Forelimb muscle (tissue), 1 donor: ENCODE measurements at places on chromosomes 5 and 9.

- no peak for DNase-seq
Observed at GRCh38 chr5:74608736-74609601, 31.6 kb downstream of the ENC1 start.

DNA sequence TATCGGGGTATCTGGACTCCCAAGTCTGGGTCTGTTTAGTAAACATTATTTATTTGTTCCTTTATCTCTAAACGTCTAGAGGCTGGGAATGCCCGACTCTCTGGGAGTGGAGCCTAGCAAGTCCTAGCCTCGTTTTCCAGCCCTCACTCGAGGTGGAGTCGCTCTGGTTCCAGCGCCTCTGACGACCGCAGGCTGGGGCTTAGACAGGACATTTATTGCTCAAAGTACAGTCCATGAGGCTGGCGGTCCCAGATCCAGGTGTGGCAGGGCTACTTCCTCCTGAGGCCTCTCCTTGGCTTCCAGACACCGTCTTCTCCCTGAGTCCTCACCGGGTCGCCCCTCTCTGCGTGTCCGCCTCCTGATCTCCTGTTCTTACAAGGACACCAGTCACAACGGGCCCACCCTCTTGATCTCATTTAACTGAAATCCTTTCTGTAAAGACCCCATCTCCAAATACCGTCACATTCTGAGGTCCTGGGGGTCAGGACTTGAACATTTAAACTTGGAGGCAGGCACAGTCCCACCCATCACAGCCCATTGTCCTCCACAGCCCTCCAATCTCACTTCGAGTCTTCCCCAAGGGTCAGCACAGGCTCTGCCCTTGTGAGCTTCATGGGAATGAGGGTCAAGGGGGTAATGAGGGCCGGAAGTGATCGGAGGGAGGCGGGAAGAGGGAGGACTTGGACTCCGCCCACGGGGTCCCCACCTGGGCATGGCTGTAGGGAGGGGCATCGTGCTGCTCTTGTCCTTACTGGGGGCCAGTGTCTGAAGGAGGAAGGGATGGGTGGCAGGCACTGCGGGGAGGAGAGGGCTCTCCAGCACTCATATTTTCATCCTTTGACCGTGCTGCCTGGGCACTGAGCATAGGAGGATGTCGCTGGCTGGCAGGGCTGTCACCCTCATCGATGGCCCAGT, 12.2 kb upstream of the CLPTM1L start:
- no peak for DNase-seq

DNA sequence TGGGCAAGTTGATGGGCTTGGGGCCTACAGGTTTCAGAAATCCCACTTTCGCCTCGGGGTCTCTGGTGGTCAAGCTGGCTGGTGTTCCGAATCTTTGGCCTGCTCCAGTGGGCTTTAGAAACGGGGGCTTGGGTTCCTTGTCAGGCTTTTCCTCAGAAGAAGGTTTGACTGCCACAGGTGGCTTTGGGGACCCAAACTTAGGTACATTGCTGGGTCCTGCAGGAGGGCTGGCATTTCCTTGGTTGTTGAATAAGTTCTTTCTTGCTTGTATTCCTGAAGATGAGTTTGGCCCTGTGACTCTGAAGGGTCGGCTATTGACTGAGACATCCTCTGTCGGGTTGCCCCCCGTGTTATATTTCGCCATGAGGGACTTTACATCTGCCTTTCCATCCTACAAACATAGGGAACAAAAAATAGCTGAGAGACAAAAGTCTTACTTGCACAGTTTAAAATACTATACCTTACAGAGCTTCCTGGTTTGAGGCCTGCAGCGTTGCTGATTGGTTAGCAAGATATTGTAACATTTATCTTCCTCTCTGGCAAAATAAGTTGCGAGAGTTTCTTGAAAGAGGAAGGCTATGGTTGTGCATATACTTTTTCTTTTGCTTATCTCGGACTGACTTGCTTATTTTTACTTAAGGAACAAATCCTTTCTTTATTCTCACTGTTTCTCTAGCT, 16.6 kb downstream of the FYB1 start:
- no peak for DNase-seq

DNA sequence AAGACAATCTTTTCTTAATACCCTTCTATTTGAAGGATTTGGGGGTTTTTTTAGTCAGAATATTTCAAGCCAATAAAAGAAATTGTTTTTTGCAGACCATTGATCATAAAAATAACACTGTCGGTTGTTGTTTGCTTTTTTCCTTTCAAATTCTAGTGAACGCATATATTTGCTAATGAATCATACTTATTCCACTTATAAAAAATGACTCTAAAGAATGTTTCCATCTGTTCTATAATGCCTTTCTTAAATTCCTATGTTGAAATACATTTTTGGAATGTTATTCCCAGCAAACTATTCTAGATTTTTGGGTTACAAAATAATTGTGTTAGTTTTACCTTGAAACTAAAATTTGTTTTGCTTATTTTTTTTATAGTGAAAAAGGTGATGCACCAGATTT, 32.2 kb downstream of the CWC27 start:
- no peak for DNase-seq

- no peak for DNase-seq
Observed at GRCh38 chr9:88536023-88536324, 996 bp downstream of the NXNL2 start.

DNA sequence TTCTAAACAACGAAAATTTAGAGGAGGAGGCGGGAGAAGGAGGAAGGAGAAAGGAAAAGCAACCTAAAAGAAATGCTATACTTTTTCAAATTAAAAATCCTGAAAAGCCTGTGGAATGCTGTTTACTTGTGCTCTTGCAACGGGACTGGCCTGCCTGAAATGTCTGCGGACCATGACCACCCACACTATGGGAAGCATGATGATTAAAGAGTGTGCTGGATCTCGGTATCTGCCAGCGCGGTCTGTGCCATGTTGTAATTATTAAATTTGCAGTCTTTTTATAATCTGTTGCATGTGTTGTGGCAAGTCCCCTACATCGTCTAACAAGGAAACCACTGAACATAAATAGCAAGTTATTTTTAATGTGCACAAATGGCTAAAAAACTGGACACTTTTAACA, 111.4 kb downstream of the FANCC start:
- no peak for DNase-seq

- no peak for DNase-seq
Observed at GRCh38 chr5:131475541-131475941, 159.5 kb downstream of the RAPGEF6 start.

- no peak for DNase-seq
Observed at GRCh38 chr5:135916638-135917263, 21.1 kb upstream of the IL9 start.

GRCh38 chr9:68523367-68523936, 17.2 kb downstream of the TMEM252 start:
- no peak for DNase-seq

- no peak for DNase-seq
Observed at GRCh38 chr5:148573374-148573773, 81.0 kb downstream of the HTR4 start.

- no peak for DNase-seq
Observed at GRCh38 chr9:13450723-13451122, 171.2 kb upstream of the MPDZ start.

- no peak for DNase-seq
Observed at GRCh38 chr5:144882739-144883283, 712.1 kb downstream of the KCTD16 start.

DNA sequence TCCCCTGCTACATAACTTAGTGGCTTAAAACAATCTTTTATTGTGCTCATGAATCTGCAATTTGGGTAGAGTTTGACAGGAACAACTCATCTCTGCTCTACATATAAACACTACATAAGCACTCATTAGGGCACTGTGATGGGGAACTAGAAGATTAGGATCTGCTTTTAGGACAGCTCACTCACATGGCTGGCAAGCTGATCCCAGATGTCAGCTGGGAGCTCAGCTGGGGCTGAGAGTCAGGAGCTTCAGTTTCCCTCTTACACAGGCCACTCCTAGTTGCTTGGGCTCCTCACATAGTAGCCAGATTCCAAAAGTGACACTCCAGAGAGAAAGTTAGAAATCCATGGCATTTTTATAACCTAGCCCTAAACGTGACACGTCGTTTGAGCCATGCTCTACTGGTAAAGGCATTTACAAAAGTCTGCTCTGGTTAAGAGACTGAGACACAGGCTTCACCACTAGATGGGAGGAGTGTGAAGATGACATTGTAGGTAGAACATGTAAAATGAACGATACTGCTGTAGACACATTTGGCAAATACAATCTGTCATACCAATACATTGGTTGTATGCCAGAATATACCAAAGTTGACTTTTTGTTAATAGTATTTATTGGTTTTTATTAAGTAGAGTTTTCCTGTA, 23.6 kb downstream of the SCAI start:
- no peak for DNase-seq

GRCh38 chr5:989961-990530, 18.6 kb upstream of the NKD2 start:
- no peak for DNase-seq
